ENCODE measurements at places on chromosomes 4 and X.

- DNase-seq, result peak; percentile 10
Measured at GRCh38 chr4:22091906-22092305, 143.3 kb upstream of the KCNIP4 start.

DNA sequence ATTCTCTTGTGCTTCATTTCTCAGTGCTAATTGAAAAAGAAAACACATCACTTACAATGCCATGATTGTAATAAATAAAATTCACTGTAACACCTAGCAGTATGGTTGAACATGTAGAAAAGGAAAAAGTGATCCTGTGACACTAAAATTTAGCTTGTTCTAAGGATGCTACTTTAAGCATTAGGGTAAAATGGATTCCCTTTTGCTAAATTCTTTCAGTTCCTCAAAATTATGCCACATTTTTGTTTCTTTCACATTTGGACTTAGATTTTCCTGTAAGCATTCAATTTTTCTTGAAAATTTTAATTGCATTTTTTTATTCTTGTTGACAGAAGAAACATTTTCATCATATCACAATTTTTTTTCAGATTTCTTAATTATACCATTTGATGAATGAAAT is 19.4 kb downstream of the TET2 start:
- no peak for DNase-seq

- no peak for DNase-seq
Measured at GRCh38 chr4:153523164-153523796, 57.1 kb downstream of the TMEM131L start.

DNA sequence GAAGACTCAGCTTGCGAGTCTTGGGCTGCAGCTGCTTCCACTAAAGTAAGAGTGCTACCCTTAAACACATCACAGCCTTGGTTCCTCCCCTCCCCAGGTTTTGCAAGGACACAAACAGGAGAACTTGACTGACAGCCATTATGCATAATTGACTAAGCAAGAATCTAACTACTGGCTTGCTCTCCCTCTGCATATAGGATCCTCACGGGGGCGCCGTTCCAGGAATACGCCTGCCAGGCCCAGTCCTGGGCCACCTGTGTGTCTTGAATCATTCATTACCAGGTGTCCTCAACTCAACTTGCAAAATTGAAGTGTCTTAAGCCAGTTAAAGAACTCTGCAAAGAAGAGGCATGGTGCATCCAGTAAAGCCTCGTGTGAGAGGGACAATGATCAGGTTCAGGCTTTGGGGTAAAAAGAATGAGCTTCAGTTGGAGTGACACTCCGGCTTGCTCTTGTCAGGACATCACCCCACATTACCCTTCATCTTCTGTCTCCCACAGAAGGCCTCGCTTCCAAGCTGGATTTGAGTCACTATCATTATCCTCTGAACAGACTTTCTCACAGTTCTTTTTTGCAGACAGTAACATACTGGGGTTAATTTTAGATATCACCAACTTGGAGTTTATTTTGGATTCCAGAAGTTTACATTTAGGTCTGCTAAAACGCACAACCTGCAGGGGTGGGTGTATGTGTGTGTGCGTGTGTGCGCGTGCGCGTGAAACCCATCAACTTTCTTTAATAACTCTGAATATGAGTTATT is 273.5 kb upstream of the HS3ST1 start:
- DNase-seq, result no peak

DNA sequence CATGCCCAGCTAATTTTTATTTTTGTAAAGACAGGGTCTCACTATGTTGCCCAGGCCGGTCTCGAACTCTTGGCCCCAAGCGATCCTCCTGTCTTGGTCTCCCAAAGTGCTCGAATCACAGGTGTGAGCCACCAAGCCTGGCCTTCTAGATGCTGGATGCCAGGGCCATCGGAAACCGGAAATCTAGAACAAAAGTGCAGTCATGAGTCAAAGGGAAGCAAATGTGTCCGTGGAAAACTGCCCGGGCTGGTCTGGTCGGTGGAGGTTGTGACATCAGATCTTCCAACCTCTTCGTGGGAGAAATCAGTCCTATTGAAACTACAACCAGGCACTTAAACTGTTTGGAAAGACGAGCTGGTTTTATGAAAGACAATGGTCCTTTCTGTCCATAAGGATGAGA is 92.3 kb upstream of the SHOX start:
- DNase-seq, result no peak

DNA sequence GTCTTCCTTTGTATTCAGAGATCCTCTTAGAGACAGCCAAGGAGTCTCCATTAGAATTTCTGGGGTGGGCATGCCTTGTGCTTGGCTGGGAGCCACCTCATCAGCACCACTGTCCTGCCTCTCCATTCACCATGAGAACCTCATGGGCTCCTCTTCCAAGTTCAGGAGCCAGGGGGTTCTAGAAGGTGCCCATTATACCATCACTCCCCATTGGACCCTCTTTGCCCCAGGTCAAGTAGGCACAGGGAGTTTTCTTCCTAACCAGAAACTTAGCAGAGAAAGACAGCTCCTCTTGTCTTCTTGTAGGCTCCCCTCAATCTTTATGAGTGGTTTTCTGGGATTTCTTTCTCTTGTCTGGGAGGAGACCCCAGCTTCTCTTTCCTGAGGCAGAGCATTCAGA is 31.1 kb downstream of the ASMT start:
- no peak for DNase-seq

GRCh38 chrX:123348468-123348867 is 164.4 kb downstream of the GRIA3 start:
- no peak for DNase-seq

DNA sequence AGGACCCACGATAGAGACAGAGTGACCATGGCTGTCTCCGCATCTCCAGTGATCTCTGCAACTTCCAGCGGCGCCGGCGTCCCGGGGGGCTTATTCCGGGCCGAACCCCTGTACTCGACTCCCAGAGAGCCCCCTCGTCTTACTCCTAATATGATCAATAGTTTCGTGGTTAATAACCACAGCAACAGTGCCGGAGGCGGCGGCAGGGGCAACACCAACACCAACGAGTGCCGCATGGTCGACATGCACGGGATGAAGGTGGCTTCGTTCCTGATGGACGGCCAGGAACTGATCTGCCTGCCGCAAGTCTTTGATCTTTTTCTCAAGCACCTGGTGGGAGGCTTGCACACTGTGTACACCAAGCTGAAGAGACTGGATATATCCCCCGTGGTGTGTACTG is 343 bp downstream of the DACH2 start:
- no peak for DNase-seq

DNA sequence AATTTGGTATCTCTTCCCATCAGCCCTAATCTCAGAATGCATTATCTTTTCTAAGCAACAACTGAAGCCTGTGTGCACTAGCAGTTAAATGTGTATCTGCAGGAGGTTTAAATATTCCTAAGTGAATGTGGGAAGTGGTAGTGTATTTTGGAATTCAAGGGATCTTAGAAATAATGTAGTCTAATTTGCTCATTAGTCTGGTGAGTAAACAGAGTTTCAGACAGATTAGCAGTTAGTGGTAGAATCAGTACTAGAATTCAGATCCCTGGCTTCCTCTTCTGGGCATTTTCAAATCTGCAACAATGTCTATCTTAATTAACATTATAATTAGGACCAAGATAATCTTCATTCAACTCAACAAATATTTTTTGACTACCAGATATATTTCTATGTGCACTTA is 11.7 kb upstream of the CXCL2 start:
- DNase-seq, result no peak

DNA sequence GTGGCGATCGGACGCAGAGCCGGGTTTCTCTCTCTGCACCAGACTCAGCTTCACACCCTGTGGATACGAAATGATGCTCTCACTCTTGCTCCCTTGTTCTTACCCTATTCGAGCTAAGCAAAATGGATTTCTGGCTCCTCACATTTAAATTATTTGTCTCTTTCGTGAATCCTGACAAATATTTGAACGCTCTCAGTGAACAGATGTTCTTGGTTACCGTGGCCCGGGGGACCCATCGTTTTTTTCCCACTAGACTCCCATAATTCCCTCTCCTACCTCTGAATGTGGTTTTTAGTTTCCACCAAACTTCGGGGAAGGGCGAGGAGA is 630 bp downstream of the SMARCA5 start:
- DNase-seq, result no peak

GRCh38 chr4:10491401-10491800 is 34.2 kb upstream of the ZNF518B start:
- no peak for DNase-seq

DNA sequence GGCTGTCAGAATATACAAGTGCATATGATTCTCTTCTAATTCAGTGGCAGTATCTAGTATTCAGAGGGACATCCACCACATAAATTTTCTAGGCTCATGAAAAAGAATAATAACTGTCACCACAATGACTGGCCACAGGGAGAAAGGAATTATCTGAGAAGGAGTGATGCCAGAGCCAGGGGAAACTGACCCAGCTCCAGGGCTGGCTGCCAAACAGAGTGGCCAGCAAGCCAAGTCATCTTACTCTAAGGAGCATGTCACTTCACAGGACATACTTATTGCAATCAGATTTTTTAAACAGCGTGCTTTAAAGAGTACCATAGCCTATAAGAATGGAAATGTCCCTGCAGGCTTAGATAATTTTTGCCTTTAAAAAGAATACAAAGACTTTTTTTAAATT is 5.8 kb upstream of the SEPTIN11 start:
- no peak for DNase-seq

- DNase-seq, result no peak
Measured at GRCh38 chr4:41454423-41454822, 83.5 kb upstream of the LIMCH1 start.

GRCh38 chr4:26787461-26788340 is 72.9 kb upstream of the STIM2 start:
- DNase-seq, result peak; percentile 36

DNA sequence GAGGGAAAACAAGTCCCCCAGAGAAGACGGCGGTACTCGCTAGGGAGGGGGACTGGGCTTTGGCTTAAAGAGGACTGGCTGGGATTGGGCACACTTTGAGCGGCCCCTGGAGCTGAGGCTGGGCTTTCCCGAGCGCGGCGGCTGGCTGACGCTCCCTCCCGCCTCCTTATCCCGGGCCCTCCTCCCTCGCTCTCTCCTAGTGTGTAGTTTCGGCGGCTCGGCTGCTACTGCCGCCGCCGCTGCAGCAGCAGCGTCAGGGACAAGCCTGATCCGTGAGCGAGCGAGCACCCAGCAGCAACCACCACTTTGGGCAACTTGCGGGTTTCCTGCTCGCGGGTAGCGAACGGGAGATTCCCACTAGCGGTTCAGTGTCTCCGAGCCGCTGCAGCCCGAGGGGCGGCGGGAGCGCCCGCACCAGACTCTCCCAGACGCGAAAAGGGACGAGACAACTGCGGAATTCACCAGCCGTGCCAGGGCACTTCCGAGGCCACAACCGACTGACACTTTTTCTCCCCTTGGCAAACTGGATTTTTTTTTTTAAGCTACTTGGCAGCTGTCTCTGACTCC is 632 bp upstream of the PCDH7 start:
- DNase-seq, result peak; percentile 50

DNA sequence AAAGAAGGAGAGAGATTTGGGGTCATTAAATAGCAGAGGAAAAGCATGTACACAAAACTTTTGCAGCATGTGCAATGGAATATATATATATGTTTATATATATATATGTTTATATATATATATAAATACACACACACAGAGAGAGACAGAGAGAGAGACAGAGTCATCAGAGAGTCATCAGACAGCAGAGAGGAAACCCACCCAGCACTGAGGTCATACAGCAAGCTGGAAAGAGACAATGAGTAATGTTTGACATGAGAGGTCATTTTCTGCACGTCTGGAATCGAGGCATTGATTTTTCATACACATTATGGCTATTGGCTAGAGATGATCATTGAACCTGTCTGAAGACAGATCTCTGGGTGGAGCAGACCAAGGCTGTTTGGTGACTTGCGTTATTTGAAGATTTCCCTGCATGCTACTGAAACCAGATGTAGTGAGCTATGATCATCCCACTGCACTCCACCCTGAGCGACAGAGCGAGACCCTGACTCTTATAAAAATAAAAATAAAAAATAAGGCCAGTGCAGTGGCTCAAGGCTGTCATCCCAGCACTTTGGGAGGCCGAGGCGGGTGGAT is 48.8 kb upstream of the SHOX start:
- no peak for DNase-seq

- no peak for DNase-seq
Measured at GRCh38 chrX:56759736-56760409, 30.8 kb downstream of the NBDY start.

DNA sequence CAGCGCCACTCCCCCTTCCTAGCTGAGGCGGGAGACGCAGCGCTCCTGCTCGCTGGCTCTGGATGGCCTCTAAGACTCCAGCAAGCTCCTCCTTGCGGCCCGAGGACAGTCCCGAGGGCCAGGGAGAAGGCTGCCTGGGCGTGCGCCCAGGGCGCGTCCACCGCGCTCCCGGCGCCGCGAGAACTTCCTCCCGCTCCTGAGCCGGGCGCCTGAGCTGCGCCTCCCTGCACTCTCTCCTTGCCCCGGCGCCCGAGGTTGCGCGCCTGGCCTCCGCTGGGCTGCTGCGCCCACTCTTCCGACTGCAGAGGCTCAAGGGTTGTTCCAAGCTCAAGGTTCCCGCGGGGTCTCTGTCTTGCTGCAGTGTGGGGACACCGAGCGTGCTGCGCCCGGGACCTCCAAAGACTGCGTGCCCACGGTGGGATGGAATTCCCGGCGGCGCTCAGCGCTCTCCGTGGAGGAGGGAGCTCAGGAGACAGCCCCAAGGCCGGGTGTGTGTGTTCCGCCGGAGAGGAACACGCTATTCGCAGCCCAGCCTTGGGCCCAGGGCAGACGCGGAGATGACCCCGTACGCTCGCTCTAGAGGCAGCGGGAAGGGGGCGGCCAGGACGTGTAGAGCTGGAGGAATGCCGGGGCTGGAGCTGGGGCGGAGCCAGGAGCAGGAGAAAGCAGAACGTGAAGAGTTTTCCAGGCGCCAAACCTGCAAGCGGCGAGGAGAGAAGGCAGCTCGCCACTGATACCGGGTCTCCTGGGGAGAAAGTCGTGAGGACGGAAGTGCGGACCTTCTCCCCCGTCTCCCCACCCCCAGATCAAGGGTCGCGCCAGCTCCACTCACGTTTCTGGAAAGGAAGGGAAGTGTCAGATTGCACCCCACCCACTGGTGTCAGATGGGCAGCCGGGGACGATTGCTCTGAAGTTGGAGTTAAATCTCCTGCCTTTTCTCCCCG is at the start of gene ARHGAP6:
Gene ARHGAP6 (minus strand): TSS at position 753 of the 944 bp plus-strand sequence. CDS start 1,092 bp downstream, outside the sequence.
- DNase-seq, result peak; percentile 62

- no peak for DNase-seq
Measured at GRCh38 chr4:9859810-9860209, 78.4 kb downstream of the DRD5 start.

- no peak for DNase-seq
Measured at GRCh38 chrX:13252726-13253125, 67.1 kb downstream of the ATXN3L start.

DNA sequence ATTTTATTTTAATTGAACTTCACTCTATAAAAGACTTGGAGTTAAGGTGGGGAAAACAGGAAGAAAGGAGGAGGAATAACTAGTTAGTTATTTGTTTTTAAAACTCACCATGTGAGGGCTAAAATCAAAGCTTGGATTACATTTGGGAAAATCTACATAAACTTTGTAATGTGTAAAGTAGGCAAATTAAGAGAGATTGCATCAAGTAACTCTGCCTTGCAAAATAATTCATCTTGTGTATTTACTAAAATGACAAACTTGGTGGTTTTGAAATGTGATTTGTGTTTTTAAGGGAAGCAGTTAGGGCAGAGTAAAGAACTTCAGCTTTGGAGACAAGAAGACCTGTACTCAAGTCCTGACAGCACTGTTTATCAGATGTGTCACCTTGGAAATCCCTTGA is 43.3 kb upstream of the RASSF6 start:
- DNase-seq, result no peak

GRCh38 chrX:134895805-134896581 is 94.8 kb upstream of the SMIM10 start:
- DNase-seq, result no peak

Data from heart right ventricle (tissue), 16 donors.